ENCODE measurements at places on chromosomes 2 and 18.
A peak's percentile ranks its signal among the peaks of the same experiment; 100 is the strongest.

- DNase-seq, result no peak
These were observed 70.3 kb upstream of the PELI1 start for GRCh38 chr2:64214281-64215115.

- no peak for DNase-seq
These were observed 22.6 kb upstream of the CCDC141 start for GRCh38 chr2:179072527-179072926.

GRCh38 chr2:69947325-69947931 lies 14.0 kb downstream of the ASPRV1 start:
- no peak for DNase-seq

GRCh38 chr2:142673836-142674235 lies 203.6 kb upstream of the KYNU start:
- DNase-seq, result no peak

DNA sequence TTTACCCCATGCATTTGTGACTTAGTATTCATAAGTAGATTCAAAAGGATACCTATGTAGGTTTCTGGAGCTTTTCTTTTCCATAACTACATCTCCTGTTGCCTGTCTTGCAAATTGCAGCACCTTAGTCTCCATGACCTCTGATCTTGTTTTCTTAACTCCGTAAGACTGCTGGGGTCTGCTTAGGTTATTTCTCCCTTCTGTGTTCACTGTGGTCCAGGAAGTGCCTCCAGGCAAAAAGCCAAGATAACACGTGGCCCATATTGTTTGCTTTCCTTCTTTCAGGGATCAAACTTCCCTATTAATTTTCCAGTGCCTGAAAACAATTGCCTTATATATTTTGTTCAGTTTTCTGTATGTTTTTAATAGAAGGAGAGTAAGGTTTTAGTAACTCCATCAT lies 86.4 kb downstream of the GCA start:
- no peak for DNase-seq

DNA sequence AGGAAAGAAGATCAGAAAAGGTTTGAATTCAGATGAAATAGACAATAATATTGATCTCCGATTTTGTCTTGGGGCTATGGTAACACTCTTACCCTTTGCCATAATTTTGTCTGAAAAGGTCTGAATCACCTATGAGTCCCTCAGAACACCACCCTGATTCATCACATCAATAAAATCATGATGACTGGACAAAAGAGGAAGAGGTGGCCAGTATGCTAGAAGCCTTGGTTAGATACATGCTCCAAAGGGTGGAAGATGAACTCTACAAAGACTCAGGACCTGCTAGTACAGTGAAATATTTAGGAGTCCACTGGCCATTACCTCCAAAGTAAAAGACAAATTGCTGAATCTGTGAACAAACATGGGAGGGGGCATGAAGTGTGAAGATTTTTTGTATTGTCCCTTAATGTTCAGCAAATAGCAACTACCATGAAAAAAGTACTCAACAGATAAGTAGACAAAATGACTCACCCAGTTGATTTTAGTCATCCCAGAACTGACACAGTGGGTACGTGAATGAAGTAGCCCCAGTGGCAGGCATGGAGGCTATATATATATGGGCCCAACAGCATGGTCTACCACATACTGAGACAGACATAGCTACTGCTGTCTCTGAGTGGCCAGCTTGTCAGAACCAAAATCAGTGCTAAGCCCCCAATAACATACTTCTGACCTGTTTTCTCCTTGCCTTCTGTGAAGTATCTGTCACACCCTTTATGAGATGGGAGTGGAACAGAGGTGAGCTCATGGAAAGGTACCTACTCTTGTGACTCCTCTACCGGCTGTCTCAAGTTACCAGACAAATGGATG lies 36.5 kb upstream of the GLS start:
- no peak for DNase-seq

DNA sequence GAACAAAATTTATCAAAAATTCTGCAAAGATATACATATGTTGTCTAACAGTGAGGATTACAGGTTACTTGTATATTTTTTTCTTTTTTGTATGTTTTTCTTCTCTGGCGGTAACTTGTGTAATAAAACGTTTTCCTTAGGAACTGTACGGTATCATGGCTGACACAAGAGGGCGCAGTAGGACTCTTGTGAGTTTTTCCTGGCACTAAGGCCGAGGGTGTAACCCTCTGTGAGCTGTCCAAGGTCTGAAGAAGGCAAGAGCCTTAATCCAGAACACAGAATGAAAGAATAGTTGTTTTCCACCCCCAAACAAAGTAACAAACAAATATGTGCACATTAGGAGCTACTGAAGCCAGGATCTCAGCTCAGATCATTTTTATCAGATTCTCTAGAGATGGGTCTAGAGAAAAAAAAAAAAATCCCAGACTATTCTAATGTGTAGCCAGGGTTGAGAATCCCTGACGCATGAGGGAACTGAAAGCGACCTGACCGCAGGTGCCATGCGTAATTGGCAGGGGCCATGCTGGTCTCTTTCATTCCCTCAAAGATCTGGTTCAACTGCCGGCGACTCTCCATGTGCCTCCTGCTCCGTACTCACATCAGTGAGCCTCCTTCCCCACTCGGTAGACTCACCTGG lies 27.0 kb downstream of the TMEM200C start:
- DNase-seq, result no peak

GRCh38 chr18:48928787-48929186 lies 22.0 kb downstream of the SMAD7 start:
- peak; percentile 83 for DNase-seq

GRCh38 chr2:7119132-7119835 lies 202.1 kb downstream of the RNF144A start:
- no peak for DNase-seq

GRCh38 chr2:197124639-197125390 lies 185.8 kb downstream of the ANKRD44 start:
- no peak for DNase-seq

All from activated CD4-positive, alpha-beta T cell treated with anti-CD3 and anti-CD28 coated beads, Interleukin-2, amount 50 U/mL, for 1 hour (primary cell).